ENCODE measurements at places on chromosomes 1 and 21.

- DNase-seq: no peak
Measured at GRCh38 chr1:221549815-221550214, 192.1 kb downstream of the DUSP10 start.

- no peak for DNase-seq
Measured at GRCh38 chr1:41658431-41659158, 174.1 kb upstream of the EDN2 start.

- DNase-seq: no peak
Measured at GRCh38 chr21:45334591-45335081, 46.9 kb upstream of the POFUT2 start.

DNA sequence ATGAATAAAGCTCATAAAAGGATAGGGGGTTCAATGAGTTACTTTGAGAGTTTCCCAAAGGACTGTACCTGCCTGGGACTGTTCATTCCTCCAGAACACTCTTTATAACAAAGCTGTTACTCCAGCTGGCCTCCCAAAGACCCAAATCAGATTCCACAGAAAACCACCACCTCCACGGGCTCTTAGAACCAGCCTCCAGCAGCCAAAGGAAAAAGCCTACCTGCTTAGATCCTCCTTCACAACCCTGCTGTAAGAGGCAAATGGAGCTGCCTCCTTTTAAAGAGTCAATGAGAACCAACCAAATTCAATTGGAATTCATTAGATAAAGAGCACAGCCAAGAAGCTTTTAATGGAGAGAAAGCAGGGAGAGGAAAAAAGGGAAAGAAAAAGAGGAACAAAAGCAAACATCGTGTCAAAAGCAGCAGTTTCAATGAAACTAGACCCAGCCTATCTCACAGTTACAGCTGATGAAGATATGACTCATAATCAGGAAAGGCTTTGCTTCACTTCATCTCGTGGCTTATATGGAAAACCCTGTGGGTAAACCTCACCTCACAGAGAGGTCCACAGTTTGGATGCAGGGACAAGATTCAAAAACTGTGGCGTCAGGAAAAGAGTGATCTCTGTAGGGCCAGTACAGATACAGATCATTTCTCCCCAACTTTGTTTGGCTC is 27.8 kb upstream of the FMO4 start:
- no peak for DNase-seq

- DNase-seq: no peak
Measured at GRCh38 chr1:147651466-147651865, 18.9 kb downstream of the ACP6 start.

DNA sequence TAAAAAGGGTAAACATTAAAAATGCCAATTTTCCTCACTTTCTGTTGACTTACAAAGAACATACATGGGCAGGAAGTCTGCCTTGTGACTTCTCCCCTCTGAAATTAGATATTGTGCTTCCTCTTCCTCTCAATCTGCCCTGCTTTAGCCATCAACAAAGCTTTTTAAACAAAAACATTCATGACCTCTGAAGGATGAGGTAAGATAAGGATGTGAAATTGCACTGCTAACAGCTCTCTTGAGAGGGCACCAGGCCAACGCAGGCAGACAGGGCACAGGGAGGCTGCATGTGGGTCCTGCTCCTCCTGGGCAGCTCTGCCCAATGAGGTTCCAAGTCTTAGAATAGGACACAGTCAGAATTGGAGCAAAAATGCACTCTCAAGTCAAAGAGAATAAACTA is 62.1 kb downstream of the DEGS1 start:
- DNase-seq: no peak

- DNase-seq: no peak
Measured at GRCh38 chr1:180384286-180385005, 117.9 kb downstream of the ACBD6 start.

- DNase-seq: no peak
Measured at GRCh38 chr1:157512036-157512969, 40.0 kb downstream of the FCRL5 start.

DNA sequence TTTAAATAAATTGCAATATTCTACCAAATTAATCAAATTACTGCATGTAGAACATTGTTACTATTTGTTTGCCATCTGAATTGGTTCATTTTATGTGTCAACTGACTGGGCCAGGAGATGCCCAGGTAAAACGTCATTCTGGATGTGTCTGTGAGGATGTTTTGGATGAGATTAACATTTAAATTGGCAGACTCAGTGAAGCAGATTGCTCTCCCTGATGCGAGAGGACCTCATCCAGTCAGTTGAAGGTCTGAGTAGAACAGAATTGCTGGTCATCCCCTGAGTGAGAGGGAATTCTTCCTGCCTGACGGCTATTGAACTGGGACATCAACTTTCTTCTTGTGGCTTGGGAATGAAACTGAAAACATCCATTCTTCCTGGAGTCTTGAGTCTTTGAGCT is 122.0 kb upstream of the GREM2 start:
- DNase-seq: no peak

DNA sequence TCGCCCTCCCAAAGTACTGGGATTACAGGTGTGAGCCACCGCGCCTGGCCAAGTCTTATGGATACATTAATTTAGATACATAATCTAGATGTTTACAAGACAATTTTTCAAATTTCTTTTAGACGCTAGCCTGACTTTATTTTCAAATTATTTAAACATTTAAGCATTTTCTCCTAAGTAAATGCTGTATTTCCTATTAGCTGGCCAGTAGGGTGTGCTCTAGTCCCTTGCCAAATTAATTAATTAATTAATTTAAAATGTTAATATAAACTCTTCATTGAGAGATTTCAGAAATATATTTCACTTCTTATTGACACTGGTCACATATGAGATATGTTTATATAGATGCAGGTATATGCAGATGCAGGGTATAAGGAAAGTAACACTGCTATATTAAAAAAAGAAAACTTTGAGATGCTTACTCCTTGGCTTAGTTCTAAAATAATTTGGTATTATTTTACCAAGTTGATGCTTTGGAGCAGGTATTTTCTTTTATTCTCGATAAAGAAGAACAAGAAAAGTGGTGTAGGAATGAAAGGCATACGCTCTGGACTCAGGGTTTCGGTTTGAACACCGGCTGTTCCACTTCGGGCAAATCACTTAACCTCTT is 5.2 kb upstream of the ERRFI1 start:
- no peak for DNase-seq

- no peak for DNase-seq
Measured at GRCh38 chr1:161096530-161096929, 1.6 kb upstream of the KLHDC9 start.

GRCh38 chr1:15342408-15342967 is 67.2 kb upstream of the EFHD2 start:
- DNase-seq: no peak

GRCh38 chr1:162498496-162498810 is 835 bp downstream of the UHMK1 start:
- DNase-seq: no peak

GRCh38 chr1:58932859-58933598 is 149.2 kb upstream of the JUN start:
- DNase-seq: peak; percentile 7

DNA sequence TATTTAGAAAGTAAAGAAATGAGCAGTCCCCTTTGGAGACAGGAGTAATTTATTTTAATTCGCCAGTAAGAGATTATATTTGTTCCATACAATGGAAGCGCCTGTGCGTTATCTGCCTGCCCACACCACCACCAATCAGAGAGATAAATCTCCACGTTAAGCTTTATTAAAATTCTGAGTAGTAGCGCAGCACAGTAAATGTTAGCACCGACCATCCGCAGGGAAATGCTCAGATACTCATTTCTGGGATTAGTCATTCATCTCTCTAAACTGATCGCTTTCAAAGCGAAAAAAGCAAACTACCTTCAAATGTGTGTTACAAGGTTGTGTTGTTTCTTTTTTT is 1.2 kb downstream of the ETS2 start:
- DNase-seq: no peak

DNA sequence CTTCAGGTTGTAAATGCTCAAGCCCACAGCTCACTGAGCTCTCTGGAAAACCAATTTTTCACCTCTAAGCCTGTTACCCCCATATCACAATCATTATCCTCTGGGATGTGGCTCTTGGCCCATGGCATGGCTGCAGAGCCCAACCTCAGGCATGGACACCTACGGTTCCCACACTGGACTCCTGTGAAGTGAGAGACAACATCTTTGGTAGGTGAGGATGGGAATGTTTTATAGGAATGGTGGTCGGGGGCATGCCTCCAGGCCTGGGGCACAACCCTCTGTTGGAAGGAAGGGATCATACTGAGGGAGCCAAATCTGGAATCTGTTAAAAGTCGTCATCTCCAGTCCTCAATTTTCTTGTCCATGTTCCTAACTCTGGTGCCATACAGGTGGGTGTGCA is 179.1 kb downstream of the FOXD2 start:
- no peak for DNase-seq

GRCh38 chr1:34108269-34108668 is 56.8 kb downstream of the CSMD2 start:
- no peak for DNase-seq

- no peak for DNase-seq
Measured at GRCh38 chr21:42670884-42671283, 17.5 kb downstream of the PDE9A start.

GRCh38 chr1:225626698-225627097 is 26.2 kb downstream of the ENAH start:
- DNase-seq: no peak

Data from GOT3 (cell line).